ENCODE measurements at places on chromosomes 11 and 22.

GRCh38 chr11:6431861-6432260 is 8.9 kb downstream of the HPX start:
- DNase-seq = no peak

DNA sequence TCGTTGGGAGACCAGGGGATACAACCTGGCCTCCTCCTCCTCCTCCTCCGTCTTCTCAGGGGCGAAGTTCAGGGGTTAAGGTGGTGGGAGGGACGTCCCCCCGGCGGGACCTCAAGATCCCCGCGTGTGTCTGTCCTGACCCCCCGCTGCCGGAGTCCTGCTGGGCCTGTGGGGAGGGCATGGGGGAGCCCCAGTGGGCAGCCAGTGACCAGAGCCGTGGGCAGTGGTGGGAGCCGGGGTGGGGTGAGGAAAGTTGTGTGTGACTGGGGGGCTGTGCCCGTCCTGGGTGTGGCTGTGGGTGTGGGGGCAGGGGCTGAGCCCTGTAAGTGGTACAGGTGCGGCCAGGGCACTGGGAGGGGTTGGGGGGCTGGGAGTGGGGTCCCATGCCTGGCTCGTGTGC is 10.1 kb downstream of the TSPAN4 start:
- DNase-seq = no peak

- no peak for DNase-seq
These were observed 129.0 kb downstream of the MICAL2 start for GRCh38 chr11:12239396-12239795.

DNA sequence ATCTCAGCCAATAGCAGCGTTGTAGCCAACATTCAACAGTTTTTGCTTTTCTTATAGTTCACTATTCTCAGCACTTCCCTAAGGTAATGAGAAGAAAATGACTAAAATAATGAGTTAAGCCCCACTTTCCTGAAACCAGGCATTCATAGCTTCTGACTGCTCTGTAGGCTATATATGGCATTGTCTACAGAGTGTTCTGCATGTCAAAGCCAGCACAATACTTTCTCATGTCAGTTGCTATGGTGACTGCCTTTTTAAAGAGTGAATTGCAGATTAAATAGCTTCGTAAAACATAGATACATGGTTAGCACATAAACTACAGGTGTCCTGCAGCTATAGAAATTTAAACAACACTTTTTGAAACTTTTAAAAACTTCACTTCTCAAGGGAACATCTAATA is 1256.1 kb upstream of the CNTN5 start:
- no peak for DNase-seq

DNA sequence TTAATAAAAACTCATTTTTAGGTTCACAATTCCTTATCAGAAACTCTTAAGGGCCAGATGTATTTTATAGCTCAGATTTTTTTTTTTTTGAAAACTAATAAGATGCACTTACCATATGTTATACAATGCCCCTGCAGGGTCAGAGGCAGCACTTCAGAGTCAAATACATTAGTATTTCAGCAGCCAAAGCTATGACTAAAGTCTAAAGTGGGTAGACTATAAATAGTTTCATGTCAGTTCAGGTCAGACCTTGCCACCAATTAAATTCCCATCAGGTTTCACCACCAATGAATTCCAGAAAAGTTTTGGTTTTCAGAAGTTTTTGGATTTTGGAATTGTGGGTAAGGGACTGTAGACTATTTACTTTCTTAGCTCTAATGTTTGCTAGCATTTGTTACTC is 75.9 kb downstream of the FAM83F start:
- no peak for DNase-seq

DNA sequence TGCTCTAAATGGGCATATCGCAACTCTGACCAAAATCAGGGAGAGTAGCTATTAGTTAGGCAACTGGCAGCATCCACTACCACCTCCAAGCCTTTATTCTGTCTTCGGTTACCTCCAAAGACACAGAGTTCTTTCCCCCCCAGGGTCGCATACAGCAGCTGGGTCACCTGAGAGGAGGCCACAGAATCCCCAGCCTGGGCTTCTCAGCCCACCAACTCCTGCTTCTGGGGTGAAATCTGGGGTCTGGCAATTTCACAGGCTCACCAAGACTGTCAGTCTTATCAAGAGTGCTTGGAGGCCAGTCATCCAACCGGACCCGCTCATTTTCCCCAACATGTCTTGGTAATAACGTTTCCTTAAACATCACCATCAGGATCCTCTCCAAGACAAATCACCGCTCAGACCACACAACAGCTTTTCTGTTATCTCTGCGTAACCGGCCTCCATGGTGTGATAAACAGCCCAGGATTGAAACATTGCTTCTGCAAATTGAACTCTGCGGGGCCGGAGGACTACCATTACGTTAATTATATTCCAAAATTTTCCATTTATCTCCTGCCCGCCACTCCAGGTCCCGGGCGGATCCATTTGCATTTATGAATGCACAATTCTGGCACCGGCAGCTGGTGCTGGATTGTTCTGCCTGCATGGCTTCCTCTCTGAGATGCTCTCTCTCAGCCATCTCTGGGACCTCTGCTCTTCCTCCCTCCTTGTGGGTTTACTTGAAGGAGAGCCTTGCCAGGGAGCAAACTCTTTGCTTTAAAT is 35.6 kb downstream of the RTL6 start:
- DNase-seq = no peak

DNA sequence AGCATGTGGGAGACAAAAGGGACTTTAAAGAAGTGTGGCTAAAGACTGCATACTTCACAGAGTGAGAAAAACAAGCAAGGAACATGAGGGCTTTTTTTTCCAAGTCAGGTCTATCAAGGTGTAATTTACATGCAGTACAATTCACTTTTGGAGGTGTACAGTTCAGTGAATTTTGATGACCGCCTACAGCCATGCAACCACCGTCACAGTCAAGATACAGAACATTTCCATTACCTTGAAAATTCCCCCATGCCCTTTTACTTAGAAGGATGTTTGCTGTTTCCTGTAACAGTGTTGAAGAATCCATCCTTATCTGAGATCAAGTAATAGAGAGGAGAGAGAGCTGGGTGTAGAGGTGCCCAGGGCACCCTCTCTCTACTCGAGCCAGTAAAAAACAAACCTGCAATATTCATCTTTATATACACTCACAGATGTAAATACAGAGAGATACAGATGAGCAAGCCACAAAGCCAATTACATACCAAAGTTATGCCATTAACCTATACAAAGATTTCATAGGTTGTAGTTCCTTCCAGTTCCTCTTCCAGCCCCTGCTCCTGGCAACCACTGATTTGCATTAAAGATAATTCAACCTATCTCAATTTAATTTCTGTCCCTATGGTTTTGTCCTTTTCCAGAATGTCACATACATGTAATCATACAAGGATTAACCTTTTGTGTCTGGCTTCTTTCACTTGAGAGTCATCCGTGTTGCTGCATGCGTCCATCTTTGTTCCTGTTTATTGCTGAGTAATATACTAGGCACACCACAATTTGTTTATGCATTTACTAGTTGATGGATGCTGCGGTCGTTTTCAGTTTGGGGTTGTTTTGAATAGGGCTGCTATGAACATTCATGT is 35.0 kb upstream of the RASD2 start:
- no peak for DNase-seq

DNA sequence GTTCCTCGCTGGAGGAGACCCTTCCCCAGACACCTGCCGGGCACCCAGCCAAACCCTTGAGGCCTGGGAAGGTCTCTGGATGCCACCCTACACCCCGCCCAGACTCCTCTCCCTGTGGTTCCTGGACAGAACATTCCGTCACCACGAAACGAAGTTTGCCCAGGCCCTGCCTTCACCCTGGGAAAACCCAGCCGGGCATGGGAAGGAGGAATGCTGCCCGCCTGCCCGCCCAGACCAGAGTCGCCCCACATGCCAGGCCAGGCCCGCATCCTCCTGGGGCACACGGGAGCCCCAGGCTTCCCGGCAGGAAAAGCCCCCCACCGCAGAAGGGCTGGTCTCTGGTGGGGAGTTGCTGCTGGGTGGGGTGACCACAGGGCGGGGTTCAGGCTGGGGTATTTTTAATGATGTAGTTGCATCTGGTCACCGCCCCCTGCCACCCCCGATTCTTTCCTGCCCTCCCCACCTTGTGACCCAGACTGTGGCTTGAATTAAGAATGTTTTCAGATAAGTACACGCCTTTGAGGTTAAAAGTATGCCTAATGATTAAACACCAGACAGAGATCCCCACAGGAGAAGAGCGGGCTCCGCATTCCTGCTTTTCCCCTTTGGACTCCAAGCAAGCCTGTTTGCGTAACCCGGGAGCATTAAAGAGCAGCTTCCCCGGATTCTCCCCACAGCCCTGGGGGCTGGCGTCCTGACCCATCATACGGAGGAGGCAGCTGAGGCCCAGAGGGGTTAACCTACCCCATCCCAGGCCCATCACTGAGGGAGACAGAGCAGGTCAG is 44.6 kb upstream of the PPARA start:
- no peak for DNase-seq

GRCh38 chr11:19714387-19715363 is 2.0 kb downstream of the NAV2 start:
- no peak for DNase-seq

DNA sequence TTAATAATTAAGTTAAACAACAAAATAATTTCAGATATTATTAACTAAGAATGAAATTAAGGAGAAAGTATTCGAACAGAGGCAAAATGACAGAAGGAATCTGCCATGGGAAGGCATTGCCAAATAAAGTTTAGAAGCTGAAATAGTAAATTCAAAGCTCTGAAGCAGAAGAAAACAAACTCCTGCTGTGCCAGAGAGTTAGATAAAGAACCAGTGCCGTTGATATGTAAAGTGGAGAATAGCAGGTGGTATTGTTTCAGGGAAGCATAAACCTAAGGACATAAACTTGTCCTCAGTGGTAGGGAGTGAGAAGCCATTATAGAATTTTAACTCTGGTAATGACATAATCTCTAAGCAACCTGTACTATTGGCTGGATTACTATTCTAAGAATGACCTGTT is 2.7 kb upstream of the HBG2 start:
- DNase-seq = no peak

- no peak for DNase-seq
These were observed 74.9 kb downstream of the CACNG2 start for GRCh38 chr22:36628571-36629065.

DNA sequence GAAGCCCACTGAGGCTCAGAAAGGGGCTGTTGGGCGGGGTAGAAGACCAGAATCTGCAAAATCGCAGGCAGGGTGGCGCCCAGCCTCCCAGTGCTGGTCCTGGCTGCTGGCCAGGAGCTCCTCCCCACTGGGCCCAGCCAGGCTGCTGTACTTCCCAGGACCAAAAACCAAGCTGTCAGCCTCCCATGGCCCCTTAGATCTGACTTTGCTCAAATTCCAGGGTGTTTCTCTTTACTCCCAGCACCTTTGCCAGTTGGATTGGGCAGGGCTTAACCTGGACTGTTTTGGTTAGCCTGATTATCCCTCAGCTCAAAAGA is 44.2 kb upstream of the WEE1 start:
- no peak for DNase-seq

DNA sequence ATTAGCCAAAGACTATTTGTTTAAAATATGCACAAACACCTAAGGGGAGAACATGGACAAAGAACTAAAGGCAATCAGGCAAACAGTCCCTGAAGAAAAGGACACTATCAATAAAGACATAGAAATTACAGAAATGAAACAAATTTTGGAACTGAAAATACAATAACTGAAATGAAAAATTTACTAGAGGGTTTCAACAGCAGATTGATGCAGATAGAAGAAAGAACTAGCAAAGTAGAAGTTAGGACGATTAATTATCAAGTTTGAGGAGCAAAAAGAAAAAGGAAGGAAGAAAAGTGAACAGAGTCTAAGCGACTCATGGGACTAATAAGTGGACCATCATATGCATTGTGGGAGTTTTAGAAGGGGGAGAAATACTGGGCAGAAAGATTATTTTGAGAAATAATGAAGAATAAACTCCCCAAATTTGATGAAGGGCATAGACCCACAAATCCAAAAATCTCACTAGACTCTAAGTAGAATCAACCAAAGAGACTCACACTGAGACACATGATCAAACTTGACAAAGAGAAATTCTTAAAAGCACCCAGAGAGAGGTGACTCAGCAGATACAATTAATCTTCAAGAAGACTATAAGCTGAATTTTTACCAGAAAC is 62.9 kb downstream of the JAM3 start:
- no peak for DNase-seq

DNA sequence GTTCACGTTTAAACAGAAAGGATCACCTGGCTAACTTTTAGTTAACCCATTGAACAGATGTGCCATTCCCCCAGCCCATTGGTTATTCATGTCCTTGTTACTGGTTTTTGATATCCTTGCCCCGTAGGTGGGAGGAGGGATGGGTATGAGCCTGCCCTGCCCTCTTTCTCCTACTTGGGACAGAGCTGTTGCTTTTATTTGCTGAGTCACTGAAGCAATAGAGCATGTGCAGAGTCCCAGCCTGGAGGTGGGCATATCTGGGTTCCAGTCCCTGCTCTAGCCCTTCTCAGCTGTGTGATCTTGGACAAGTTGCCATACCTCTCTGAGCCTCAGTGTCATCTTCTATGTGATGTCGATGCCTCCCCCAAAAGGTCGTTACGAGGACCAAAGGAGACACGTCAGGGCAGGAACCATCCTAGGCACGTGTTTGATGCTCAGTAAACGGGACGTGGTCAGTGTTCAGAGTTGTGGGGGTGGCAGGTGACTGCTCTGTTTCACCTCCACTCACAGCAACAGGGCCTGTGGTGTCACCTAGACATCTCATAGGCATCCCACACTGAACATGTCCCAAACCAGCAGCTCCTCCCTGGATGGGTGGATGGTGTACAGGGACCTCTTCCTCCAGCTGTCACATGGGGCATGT is 61.0 kb downstream of the BMAL1 start:
- DNase-seq = no peak

DNA sequence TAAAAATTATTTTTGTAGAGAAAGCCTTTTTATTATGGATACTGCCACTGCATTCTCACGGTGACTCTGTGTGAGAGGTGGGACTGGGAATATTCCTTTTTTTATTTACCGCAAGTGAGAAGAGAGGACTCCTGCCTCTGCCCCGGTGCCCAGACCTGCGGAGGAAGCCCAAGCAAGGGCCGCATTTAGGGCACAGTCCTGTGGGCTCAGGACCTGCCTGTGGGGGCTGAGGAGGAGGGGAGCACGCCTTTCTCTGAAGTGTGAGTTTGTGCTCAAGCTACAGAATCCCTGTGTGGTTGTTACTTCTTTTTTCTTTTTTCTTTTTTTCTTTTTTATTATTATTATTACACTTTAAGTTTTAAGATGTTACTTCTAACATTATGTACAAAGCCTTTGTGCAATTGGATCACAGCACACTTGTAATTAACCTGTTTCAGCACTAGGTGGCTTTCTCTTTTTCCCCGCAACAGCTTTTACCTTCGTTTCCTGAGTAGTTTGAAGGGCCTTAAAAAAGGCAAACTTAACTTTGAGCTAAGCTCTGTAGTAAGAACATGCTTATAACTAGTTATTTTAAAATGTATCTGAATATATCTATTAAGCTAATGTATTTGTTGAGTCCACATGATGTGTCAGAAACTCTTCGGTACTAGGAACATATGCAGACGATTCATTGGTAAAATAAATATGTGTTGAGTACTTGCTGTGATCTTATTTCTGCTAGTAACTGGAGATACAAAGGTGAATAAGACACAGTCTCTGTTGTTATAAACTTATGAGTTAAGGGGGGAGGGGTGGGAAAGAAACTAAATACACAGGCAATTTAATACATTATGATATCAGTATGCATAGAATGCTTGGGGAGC is 18.3 kb downstream of the AMOTL1 start:
- no peak for DNase-seq

GRCh38 chr22:44024288-44024921 is at the start of gene PARVB:
Gene PARVB (plus strand): TSS chr22:44024302. CDS start chr22:44024340, 38 bp downstream.
- no peak for DNase-seq

GRCh38 chr11:132052904-132053303 is 682.5 kb downstream of the NTM start:
- DNase-seq = no peak
